Fibroblast of skin of abdomen (primary cell): ENCODE measurements at places on chromosomes 4 and X.

GRCh38 chrX:73834219-73834618 is 271.2 kb downstream of the CHIC1 start:
- no peak for DNase-seq

DNA sequence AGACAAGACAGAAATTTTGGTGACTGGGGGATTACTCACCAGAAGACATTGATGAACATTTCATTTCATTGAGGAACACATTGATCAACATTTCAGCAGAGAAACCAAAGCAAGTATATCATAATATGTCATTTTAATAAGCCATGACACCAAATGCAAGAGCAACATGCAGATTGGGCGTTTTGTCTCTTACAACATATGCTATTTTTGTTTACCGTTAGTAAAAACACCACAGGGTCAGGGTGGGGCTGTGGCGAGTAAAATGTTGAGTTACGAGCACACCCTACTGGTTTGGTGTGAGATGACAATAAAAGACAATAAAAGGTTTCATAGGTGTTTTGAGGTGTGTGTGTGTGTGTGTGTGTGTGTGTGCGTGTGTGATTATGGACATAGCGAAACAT is 294.5 kb downstream of the PDGFC start:
- DNase-seq: peak; percentile 92

GRCh38 chr4:71538528-71538927 is 199.7 kb downstream of the SLC4A4 start:
- DNase-seq: no peak

DNA sequence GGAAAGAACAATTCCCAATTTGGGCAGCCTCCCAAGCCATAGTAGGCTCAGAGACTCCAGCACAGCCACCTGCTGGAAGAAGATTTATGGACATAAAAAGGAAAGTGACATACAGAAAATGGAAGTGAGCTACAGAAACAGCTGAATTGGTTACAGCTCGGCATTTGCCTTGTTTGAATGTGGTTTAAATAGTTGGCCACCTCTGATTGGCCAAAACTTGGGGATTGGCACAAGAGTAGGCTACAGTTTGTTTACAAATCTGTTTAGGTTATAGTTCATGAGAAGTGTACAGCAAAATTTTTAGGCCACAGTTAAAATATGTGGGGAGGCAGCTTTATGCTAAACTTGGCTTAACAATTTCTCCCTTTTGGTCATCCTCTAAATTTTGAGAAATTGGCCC is 150.4 kb downstream of the MAGEC1 start:
- DNase-seq: no peak

- no peak for DNase-seq
These were observed 747.9 kb upstream of the ADGRL3 start for GRCh38 chr4:60452266-60452665.

GRCh38 chr4:116328261-116328860 is 757.0 kb downstream of the TRAM1L1 start:
- DNase-seq: no peak

- DNase-seq: no peak
These were observed 428.2 kb downstream of the ADAM29 start for GRCh38 chr4:175346376-175346775.

DNA sequence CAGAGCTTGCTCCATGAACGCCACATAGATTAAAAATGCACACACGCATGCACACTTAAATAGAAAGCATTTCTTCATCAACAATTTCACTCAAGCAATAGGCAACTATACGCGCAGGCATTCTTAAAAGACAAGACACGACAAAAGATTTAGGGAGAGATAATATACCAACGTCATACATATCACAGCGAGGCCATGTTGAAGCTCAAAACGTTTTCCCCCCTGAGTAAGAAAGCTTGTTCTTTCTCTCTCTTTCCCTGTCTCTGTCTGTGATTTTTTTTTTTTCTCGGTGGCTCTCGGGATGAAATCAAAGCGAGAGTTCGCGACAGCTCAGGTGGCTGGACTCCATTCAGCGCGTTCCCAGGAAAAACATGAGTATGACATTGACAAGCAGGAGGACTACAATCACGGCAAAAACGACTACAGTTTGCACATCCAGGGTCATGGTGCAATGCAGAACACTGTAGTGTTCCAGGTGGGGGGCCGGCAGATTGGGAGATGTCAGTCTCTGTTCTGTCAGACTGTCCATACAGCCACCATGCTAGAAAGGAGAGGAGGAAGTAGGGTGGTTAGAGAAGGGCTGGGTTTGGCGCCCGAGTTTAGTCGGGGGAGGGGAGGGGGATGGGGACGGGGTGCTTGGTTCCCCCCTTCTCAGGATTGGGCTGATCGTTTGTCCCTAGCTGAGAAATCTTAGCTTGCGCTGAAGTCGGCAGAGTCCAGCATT is 30.7 kb downstream of the ARHGEF9 start:
- peak; percentile 3 for DNase-seq

DNA sequence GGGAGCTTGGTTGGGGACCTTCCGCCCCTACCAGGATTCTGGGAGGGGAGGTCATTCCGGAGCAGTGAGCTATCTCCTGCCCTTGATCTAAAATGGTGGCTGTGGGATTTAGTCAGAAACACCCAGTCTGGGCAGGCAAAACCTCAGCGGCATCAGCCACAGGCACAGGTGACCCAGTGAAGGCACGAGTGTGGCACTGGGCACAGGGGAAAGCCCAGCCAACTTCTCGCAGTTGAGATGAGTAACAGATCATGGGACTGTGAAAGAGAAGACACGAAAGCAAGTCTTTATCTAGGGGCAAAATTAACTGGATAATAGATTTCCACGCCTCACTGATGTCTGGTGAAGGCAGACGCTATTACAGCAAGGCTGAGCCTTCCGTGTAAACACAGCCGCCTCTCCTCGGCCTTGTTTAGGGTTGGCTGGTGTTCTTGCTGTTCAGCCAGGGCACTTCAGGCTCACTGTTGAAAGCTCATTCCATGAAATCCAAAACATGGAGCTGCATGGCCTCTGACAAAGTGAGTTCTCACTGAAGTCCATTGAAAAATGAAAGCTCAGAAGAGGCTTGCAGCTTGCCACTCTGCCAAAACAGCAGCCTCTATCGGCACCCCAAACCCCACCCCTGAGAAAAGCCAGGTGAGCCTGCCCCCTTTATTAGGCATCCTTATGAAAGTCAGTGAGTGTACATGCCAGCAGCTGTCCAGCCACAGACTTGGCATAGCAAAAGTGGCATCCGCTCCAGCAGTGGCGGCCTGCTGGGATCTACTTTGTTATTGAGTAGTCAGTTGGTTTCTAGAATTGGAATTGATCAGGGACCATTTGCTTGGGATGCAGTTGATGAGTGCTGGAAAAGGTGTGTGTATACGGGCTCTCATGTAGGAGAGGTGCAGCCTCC is 102.3 kb upstream of the MTM1 start:
- no peak for DNase-seq

DNA sequence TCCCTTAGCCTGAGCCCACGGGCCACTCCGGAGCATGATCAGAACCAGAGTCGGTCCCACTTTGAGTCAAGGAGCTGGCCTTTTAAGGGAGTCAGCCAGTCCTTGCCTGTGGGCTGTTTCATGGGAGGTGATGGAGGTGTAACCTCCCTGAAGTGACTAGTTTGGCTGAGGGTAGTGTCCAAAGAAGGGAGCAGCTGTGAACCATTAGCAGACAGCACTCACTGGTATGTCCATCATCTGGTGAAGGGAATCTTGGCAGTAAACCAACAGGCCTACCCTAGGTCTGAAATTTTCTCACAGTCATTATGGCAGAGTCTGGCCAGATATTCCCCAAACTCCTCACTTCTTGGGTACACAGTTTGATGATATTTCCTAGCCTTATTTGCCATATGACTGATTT is 12.3 kb upstream of the REPS2 start:
- no peak for DNase-seq

- DNase-seq: no peak
These were observed 74.7 kb upstream of the GPM6B start for GRCh38 chrX:13891377-13892140.

DNA sequence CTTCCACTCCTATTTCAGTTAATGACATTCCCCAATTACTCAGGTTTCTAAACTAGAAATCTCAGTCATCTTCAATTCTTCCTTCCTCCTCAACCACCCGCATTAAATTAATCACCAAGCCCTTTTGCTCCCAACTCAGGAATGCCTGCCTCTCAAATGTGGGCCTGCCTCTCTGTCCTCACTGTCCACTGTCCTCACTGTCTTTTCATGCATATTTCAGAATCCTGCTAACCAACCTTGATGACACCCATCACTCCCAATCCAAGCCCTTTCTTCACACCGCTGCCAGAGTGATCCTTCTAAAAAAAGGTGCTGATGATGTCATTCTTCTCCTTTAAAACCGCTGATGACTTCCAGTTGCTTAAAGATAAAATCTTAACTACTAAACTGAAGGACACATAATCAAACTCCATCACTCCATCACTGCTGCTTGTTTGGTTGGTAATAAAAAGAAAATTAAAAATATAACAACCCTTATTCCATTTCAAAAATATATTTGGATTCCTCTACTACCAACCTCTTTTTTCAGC is 5.1 kb upstream of the APBB2 start:
- no peak for DNase-seq

DNA sequence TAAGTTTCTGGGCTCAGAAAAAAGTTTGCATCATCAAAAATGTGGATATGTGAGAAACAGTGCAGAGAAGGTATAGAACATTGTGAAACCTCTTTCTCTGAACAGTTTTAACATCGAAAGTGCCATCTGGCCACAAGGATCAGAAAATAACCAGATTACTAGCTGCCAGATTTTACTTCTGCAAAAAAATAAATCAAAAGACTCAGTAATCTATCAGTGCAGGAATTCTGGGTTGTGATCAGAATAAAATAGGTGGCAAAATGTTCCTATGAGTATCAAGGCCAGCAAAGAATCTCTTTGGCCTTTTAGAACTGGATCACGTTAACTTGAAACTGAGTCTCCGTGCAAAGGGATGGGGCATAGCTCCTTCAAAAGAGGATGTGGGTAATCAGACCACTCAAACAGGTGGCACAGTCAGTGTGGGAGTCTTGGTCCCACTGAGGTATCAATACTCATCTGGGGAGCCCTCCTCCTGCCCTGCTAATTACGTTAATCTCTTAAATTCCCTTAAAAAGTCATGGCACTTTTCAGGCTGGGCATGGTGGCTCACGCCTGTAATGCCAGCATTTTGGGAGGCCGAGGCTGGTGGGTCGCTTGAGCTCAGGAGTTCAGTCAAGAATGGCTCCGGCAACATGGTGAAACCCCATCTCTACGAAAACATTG is 26.7 kb upstream of the RBM47 start:
- no peak for DNase-seq

- no peak for DNase-seq
These were observed 16.1 kb upstream of the KLHL2 start for GRCh38 chr4:165191348-165191656.

GRCh38 chr4:114864060-114864459 is 249.4 kb downstream of the NDST4 start:
- DNase-seq: no peak

DNA sequence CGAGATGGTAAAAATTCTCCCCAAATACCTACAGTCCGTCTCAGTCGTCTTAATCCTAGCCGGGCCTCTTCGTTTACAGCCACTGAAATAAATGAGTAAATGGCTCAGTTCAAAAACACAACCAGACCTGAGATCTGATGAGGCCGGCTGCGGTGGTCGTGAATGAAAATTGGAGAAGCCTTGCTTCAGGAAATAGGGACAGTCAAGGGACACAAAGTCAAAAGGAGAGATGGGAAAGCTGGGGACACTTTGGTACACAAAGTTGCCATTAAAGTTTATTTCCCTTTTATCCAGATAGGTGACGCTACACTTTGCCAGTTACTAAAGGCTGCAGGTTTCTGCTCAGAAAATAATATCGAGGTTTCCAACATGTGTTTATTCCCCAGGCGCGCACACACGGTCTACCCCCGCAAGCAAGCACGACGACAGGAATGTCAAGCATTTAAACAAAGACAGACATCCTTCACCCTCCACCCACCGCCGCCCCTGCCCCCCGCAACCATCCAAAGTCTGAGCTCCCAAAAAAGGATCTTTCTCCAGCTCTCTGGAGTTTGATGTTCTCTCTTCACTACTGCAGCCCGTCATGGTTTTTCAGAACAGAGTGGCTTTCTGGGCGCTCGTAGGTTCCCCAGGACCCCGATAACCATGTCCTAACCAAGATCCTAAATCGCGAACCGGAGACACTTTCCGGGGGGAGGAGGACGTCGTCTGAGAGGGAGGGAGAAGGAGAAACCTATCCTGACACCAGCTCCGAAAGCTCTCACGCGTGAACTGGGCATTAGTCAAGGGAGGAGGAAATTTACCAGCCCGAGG is 1.3 kb upstream of the PCDH7 start:
- DNase-seq: peak; percentile 74

DNA sequence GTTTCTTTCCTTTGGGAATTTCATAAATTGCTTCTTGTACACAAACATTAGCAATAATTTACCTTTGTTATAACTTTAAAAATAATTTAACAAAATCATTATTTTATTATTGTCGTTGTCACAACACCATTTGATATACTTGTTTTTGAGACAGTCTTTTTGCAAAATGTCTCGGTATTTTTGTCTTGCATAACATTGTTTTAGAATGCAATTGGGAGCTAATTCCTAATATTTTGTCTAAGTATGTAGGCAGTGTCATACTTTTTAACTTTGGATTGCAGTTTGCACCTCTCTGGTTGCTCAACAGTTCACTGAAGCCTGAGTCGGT is 340 bp upstream of the CFAP299 start:
- no peak for DNase-seq

- peak; percentile 69 for DNase-seq
These were observed 29.6 kb downstream of the PHOX2B start for GRCh38 chr4:41718907-41719306.

GRCh38 chr4:183987987-183988392 is 82.9 kb downstream of the STOX2 start:
- peak; percentile 87 for DNase-seq

DNA sequence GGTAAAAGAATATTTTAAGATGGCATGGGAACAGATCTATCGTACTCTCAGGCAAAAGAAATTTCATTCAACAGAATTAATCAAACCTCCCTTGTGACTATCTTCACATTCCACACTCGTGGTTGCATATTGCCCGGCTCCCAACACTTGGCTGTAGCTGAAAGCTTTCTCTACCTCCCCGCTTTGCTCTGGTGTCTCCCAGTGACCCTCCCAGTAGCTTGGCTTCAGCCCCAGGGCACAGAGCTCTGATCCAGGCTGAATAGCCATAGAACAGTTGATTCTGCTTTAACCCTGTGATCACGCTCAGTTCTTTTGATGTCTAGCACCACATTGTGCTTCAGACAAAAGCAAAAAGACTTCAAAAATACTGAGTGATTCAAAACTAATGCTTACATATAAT is 24.6 kb downstream of the SLC7A11 start:
- no peak for DNase-seq

GRCh38 chrX:108165383-108166111 is 74.0 kb downstream of the ATG4A start:
- peak; percentile 40 for DNase-seq

- DNase-seq: no peak
These were observed 60.0 kb downstream of the FHIP1A start for GRCh38 chr4:151468715-151469696.

DNA sequence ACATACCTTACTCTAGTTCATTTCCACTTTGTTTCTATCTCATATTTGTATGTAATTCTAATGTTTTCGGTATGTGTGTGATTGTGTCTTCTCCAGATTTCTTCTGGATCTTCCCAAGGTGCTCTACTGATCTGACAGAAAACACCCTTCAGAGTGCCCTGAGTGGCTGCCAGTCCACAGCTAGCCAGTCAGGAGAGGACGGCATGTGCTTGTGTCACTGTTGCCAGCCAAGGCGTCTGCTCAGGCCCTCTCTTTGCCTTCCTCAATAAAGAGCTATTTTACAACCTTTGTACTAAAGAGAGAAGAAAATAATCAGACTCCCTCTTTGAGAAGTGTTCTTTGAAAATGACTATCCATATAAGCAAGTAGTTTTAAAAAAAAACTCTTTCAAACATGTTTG is 29.0 kb downstream of the CD99L2 start:
- no peak for DNase-seq
